GM10248 (cell line): ENCODE measurements at places on chromosomes 16 and 17.

GRCh38 chr16:81366316-81366932 lies 51.7 kb downstream of the GAN start:
- DNase-seq, result peak; percentile 59

DNA sequence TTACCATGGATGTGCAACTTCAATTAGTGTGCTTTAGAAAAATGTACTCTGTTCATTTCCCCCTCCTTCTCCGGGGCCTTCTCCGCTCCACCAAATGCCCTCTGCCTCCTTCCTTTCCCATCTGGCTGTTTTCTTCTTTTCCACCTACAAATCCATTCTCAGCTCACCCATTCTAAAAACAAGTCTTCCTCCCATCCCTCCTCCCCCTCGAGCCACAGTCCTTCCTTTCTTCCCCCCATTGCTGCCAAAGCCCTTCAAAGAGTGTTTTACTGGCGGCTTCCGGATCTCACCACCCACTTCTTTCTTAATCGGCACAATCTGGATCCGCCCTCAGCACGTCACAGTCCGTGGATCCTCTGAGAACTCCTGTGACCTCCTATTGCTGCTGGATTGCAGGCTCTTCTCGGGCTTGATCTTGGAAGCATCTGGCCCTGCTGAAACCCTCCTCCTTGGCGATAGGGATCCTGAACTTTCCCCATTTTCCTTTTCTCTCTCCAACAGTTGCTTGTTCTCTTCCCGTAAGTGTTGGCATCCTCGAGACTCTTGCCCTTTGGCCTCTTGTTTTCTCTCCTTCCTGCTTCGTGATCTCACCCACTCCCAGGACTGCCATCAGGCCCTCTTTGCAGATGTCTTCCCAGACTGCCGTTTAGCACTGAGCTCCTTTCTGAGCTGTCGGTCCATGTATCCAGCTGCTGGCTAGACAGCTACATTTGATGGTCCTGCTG lies 36.0 kb upstream of the FBXO47 start:
- DNase-seq, result no peak

DNA sequence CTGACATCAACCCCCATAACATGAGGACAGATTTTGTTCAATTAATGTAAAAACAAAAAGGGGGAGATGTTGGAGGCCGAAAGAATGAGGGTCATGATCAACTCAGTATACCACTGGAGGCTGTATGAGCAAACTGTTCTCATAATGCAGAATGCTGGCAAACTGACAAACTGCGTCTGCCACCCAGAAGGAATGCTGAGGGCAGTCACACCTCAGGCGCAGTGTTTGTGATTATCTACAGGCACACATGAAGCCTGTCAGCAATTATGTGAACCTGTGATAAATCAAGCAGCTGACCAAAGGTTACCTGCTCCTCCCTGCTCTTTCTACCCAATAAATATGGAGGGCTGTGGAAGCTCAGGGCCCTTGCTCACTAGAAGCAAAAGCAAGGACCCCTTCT lies 27.3 kb downstream of the CD300LG start:
- DNase-seq, result no peak

DNA sequence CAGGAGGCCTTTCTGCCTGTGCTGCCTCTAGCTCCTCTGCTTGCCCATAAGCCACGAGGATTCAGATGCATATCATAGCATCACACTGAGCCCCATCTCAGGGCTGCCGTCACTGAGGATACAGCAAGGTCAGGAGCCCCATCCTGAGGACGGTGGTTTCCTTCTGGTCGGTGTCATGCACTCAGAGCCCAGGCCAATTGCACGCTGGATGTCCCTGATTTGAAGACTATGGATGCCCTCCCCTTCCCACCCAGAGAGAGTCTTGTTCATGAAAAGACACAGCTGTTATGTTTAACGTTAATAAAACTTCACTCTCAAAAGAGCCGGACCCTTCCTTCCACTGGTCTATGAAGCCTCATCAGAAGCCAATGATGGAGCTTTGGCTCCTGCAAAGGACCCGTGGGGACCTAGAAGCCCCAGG lies 19.9 kb downstream of the COTL1 start:
- no peak for DNase-seq

GRCh38 chr17:7431231-7431630 lies 2.6 kb downstream of the SPEM3 start:
- no peak for DNase-seq

GRCh38 chr16:87380881-87381280 lies 2.7 kb downstream of the FBXO31 start:
- no peak for DNase-seq
